Astrocyte of the hippocampus (primary cell): ENCODE measurements at places on chromosomes 3 and 15.
A peak's percentile ranks its signal among the peaks of the same experiment; 100 is the strongest.

GRCh38 chr3:36600404-36600803 is 163.9 kb downstream of the DCLK3 start:
- DNase-seq = no peak

DNA sequence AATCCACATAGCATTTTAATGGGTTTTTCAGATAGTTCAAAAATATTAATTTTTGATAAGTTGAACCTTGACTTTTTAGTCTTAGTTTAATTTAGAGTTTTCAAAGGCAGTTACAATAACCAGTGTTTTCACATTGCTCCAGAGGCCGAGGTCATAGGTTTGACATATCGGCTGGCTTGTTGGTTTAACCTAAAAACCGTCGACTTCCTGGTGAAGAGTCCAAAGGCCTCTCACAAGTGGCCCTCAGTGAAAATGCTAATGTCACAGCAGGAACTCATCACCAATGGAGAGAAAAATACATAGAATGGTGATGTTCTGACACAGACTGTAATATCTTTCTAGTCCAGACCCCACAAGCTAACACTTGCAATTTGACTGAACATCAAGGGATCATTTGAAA is 642.3 kb downstream of the PLOD2 start:
- DNase-seq = no peak

- DNase-seq = no peak
These were observed 64.3 kb upstream of the LEKR1 start for GRCh38 chr3:156761713-156762451.

DNA sequence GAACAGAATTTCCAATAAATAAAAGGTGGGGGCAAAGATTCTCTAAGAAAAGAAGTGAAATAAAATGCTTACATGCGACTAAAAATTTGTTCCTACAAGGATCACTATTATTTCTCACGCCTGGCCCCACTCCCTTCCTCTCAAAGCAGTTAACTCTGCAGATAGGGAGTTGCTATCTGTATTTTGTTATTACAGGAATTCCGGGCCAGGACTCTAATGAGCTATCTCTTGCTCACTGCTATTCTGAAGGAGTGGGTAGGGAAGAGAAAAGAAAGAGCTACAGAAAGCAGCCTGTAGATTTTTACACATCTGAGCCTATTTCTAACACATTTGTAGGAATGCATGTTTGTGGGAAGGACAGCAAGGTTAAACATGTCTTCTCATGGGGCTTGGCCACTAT is 140.4 kb downstream of the PCCB start:
- DNase-seq = no peak

- DNase-seq = peak; percentile 33
These were observed 51.1 kb downstream of the CGNL1 start for GRCh38 chr15:57427367-57427821.

DNA sequence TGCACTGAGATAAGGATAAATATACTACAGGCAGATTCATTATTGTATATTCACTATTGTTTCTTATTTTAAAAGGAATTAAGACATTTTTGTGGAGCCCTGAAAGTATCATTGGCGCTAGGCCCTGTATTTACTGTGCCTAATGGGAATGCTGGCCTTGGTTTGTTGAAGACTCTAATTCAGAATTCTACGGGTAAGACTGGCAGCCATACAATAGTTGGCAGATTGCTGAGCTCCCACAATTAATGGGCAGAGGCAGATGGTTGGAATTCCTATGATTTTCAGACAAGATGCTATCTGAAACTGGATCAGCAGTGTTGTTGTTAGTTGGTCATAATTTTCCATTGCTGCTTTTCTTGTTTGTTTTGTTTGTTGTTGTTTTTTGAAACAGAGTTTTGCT is 14.7 kb downstream of the PGBD4 start:
- DNase-seq = peak; percentile 77

DNA sequence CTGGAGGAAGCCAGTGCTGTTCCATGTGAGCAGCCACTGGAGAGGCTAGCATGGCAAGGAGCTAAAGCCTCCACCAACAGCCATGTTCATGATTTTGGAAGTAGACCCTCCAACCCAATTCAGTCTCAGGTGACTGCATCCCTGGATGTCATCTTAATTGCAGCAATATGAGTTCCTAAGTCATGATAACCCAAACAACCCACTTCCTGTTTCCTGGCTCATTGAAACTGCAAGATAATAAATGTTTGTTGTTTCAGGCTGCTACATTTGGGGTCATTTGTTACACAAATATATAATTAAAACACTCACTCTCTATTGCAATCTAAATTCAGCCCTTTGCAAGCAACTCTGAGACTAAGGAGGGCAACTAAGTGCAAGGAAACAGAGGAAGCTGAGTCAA is 62.4 kb upstream of the SLC24A5 start:
- no peak for DNase-seq

DNA sequence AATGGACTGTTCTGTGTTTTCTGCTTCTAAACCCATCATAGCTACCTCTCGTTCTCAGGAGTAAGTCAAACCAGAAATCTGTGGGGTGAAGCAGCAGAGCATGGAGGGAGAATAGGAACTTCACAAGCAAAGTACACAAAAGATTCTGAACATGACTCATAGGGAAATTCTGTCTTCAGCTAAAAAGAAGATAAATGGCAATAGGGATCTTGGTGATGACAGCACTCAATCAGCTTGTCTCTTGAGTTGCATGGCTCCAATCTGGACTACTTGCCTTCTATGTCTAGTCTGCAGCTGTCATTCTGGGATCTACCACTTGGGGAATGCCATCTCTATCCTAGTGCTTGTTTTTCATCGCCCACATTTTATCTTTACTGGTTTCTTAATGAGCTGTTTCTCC is 13.5 kb upstream of the GRAMD1C start:
- peak; percentile 10 for DNase-seq

GRCh38 chr15:65993236-65993635 is 123.9 kb downstream of the RAB11A start:
- DNase-seq = no peak

- no peak for DNase-seq
These were observed 187.9 kb upstream of the LMCD1 start for GRCh38 chr3:8313560-8314267.

DNA sequence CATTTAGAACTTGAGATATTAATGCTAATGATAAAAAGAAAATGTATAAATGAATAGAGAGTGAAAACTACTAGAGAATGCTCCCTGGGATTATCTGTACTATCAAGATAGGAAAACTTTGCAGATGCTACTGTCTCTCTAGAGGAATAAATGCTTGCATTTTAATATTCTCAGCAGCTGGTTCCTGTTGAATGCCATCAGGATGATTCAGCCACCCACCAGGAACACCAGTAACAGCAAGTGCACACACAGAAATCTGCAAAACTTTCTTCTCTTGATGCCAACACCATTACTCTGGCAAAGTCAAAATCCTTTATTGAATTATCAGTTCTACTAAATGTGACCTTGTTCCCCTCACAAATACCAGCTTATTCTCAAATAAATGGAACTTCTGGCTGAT is 148.4 kb downstream of the TIGIT start:
- peak; percentile 71 for DNase-seq

DNA sequence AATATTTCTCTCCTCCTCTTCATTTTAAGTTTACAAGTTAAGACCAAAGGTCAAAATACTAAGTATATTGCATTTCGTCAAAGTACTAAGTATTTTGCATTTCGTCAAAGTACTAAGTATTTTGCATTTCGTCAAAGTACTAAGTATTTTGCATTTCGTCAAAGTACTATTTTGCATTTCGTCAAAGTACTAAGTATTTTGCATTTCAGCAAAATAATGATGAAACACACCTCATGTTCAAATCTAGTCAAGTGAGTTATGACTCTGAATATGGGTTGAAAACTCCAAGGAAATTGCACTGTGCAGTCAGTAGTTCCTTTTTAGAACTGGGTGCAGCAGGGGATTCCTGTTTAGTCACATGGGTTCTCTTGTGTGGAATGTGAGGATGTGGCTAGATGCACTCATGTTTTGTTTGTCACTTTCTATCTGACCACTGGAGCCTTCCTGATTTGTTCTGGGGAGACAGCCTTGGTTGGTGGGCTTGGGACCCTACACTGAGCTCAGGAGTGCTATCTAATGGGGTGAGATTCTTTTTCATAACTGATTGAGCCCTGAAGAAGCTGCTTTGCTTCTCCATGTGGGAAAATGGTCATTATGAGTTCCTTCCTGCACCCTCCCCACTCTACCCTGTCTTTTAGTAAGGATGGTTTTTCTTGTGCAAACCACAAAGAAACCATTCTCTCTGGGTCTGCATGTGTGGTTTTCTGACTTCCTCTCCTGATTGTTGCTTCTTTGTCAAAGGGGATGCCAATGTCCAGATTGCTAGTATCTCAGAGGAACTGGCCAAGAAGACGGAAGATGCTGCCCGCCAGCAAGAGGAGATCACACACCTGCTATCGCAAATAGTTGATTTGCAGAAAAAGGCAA is 73.4 kb downstream of the CCK start:
- peak; percentile 42 for DNase-seq

- no peak for DNase-seq
These were observed 138.6 kb downstream of the FMN1 start for GRCh38 chr15:33055962-33056361.
